Myocyte (in vitro differentiated cells): ENCODE measurements at places on chromosomes 6 and 20.
A peak's percentile ranks its signal among the peaks of the same experiment; 100 is the strongest.

DNA sequence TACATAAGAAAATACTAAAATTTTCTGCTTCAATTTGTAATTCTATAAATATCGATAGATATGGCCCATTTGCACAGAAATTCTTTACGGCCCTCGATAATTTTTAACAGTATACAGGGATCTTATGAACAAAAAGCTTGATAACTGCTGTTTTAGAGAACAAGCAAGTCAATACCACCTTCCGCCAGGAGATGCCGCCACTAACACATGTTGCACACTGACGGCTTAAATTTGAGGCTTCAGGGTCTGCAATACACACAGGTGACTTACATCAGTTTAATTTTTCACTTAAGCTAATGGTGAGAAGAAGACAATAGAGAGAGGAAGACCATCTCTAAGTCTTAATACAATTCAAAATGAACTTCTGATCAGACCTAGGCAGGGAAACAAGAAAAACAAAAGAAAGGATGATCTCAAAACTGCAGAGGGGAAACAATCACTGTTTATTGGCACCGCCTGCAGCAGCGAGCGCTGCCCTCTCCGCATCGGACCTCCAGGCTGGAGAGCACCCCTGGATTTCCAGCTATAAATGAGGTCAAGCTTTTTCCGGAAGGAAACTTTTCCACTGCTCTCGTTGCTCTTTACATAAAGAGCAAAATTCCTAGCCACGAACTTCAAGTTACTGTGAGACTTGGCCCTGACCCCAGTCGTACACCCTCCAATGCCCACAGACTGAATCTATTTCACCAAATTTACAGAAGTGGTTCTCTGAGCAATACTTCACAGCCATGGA lies 53.9 kb downstream of the OTOR start:
- peak; percentile 67 for DNase-seq

DNA sequence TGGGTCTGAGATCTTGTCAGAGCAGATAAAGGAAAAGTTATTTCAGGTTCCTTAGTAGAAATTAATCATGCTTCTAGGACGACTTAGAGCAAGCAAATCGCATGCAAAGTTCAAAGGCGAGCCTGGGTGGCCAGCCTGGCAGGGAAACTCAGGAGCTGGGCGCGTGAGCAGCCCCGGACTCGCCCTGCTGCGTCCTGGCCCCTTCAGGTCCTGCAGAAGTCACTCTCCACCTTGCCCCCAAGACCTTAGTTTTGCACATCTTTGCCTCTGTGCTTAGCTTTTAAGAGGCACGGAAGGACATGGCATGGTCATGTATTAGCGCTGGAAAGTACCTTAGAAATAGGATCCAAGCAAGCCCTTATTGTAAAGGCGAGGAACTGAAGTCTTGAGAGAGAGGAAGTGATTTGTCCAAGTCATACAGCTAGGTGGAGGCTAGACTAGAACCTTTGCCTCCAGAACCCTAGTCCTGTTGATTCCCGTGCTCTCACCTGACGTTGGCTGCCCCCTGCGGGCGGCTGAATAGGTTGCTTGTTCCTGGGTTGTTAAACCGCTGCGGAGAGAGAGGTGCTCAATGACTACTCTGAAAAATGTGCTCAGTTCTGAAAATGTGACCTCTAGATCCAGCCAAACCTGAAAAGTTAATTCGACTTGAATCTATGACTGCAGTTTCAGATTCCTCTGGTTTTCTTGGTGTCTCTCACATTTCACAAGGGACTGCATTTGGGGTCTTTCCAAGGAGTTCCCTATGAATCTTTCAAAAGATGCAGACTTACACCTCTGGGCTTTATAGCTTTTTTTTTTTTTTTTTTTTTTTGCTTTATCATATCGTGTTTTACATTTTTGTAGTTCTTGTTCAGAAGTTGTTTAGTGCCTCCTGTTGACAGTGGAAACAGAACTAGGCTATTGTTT lies 2.7 kb downstream of the MYB start:
- DNase-seq: no peak

DNA sequence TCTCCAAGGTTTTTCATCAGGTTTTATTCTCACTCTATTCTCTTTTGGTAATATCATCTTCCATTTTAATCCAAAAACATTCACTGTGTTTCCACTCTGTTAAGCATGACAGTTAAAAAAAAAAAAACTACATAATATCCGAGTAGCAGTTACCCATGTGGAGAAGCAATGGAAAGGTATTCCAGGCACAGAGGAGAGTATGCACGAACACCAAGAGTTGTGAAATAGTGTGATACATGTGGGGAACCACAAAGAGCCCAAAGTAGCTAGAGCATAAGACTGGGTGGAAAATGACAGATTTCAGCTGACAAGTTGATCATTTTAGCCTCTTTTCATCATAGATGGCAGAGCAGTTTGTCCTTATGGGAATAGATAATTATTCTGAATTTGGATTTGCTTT lies 19.9 kb upstream of the FBXL4 start:
- no peak for DNase-seq

- no peak for DNase-seq
Observed at GRCh38 chr20:44584162-44584561, 1.8 kb downstream of the PKIG start.

DNA sequence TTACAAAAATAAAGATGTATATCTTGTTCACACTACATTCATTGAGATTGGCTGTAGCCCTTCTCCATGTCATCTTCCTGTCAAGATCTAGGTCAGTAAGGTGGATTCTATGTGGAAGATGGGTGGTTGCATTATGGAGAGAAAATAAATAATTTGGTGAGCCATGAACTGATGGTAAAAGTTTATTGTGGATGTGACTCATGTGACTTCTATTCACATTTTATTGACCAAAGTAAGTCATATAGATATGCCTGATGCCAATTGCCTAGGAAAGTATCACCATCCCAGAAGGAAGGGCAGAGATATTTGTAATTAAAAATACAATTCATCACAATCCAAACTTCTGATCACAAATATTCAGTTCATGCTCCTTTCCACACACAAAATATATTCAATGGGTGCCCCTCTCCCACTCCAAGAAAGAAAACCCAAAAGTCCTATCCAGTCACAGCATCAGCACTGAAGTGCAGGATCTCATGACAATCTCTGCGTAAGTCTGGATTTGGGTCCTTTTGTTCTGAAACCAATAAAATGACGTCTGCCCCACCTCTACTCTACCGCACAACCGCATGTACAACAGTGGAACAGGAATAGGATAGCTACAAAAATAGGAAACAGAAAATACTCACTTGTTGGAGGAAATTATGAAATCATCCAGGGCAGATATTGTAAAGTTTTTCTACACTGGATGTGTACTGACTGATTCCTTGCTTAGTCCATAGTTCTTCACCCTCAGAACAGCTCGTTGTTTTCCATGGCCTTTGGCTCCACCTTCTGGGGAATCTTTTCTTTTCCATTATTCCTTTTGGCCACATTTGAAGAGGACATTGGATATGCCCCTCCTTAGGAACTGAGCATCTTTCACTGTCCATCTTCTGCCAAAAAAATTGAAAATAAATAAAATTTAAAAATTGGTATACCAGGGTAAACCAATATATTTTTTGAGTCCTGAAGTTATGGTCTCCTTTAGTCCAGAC lies 16.1 kb upstream of the SLC17A3 start:
- DNase-seq: peak; percentile 74
